ENCODE measurements at places on chromosomes 1 and 21.

- H3K36me3 ChIP-seq = peaks cover 19% of the 10 kb centered on the region
- DNase-seq = no peak
- no peaks in the 10 kb centered on the region for H3K27me3 ChIP-seq
- peak overlapping the region; percentile 57 for H3K27ac ChIP-seq
- H3K4me1 ChIP-seq = peaks cover 67% of the 10 kb centered on the region
- peak overlapping the region; percentile 87 for H3K4me3 ChIP-seq
Measured at GRCh38 chr21:44871576-44872269, 1.8 kb downstream of the PTTG1IP start.

DNA sequence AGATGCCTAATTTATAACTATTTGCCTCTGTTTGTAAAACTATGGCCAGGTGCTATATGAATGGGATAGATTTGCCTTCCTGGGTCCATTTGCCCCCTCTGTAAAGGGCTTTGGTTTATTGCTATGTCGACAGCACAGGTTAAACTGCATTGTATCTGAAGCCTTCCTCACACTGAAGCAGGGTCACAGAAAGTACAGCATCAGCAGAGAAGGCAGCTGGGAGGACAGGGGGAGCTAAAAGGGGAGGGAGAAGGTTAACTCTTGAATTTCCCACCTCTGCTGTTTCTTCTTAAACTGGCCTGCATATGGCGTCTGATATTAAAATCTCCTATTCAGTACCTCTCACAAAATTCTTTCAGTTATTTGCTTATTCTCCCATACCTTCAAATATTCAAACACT, 297.4 kb downstream of the TM2D1 start:
- H3K4me3 ChIP-seq = no peak overlapping the region
- no peaks in the 10 kb centered on the region for H3K4me1 ChIP-seq
- no peak for DNase-seq
- H3K27ac ChIP-seq = no peak overlapping the region
- peaks cover 6% of the 10 kb centered on the region for H3K27me3 ChIP-seq

DNA sequence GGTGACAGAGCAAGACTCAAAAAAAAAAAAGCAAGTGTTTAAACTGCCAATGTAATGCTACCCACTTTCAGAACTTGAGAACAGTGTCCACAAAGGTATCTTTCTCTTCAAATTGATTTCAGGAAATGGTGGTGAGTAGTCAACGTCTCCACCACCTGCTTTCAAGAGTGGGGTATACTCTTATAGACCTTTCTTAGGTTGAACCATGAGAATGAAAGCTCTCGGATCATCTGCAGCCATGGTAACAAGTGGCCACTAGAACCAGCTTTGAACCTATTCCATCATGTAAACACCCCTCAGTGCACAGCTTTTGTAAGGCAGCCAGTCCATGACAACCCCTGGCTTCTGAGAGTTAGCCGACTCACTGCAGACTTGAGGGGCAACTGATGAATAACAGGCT, 107.4 kb downstream of the NTPCR start:
- no peaks in the 10 kb centered on the region for H3K36me3 ChIP-seq
- H3K27ac ChIP-seq = no peak overlapping the region
- H3K4me3 ChIP-seq = no peak overlapping the region

GRCh38 chr1:56032096-56032676, 547.2 kb downstream of the PLPP3 start:
- no peaks in the 10 kb centered on the region for H3K27me3 ChIP-seq
- no peaks in the 10 kb centered on the region for H3K4me1 ChIP-seq
- DNase-seq = no peak
- H3K4me3 ChIP-seq = no peak overlapping the region
- no peaks in the 10 kb centered on the region for H3K36me3 ChIP-seq

DNA sequence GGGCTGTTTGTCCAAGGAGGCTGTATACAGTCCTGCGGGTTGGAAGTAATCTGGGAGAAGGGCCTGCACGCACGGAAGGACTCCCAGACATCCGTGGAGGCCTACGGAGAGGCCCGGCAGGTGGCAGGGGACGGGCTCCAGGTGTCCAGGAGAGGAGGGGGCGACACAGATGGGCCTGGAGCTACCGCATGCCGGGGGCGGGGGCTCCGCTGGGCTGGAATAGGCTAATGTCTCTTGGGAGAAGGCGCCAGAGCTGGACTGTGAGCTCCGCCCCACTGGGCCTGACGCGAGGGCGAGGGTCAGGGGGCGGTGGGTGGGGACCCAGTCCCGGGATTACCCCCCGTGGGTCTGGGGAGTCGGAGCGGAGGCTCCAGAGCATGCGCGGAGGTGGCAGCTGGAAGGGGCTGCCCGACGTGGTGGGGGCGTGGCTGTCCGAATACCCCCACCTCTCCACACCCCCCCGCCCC, 659 bp downstream of the AGO1 start:
- peaks cover 3% of the 10 kb centered on the region for H3K36me3 ChIP-seq
- peak; percentile 30 for DNase-seq
- peaks cover 3% of the 10 kb centered on the region for H3K27me3 ChIP-seq
- peaks cover 41% of the 10 kb centered on the region for H3K4me1 ChIP-seq

- H3K27me3 ChIP-seq = no peaks in the 10 kb centered on the region
- no peak overlapping the region for H3K27ac ChIP-seq
- no peaks in the 10 kb centered on the region for H3K4me1 ChIP-seq
- DNase-seq = no peak
Measured at GRCh38 chr1:80258659-80259058, 1252.1 kb upstream of the ADGRL4 start.

DNA sequence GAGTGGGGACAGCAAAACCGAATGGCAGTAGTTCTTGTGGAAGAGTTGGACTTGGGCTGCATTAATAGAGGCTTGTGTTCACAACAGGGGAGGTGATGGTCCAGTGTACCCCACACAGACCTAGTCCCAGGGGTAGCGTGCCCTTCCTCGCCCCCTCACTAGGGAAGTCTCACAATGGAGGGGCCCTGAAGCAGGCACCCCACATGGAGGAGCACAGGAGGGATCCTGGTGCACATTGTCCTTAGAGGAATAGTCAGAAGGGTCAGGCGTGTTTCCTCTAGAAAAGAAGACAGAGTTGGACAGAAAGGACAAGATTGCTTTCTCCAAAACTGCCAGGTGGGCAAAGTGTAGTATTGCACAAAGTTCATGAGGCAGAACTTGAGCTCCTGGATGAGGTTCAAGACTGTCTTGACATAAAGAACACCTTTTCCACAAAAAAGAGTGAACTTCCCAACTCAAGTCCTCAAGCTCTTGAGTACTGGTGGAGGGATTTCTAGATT, 23.3 kb downstream of the ETNK2 start:
- no peak overlapping the region for H3K4me3 ChIP-seq
- DNase-seq = no peak
- no peaks in the 10 kb centered on the region for H3K36me3 ChIP-seq
- H3K27me3 ChIP-seq = no peaks in the 10 kb centered on the region

GRCh38 chr1:227780101-227781044, 35.1 kb upstream of the PRSS38 start:
- H3K4me1 ChIP-seq = no peaks in the 10 kb centered on the region
- no peak overlapping the region for H3K4me3 ChIP-seq
- DNase-seq = no peak
- H3K27ac ChIP-seq = no peak overlapping the region

DNA sequence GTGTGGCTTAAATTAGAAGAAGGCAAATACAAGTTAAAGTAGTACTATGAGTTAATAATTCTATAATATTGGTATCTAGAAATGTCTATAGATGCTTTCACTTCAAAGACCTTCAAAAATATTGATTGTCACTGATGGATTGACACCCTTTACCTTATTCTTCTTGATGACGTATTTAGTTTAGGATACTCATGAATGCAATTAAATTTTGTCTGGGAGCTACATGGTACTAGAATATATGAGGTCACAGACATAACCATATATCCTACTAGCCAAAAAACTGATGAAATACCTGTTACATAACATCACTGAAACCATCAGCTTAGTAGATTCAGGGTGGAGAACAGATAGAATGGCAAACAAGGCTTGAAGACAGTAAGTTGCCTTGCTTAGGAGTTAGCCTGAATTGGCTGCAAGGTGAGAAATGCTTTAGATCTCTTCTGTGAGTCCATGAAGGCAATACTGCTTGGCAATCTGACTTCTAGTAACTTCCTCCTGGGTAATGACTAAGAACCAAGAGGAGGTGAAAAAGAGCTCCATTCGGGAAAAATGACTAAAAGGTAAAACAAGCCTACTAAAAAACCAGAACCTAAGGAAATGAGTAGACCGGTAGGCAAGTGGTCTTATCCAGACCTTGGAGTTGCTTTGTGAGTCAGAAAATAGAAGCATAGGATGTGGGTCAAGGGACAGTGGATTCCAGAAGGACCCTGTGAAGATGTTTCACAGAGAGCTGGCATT, 16.9 kb upstream of the ARHGAP29 start:
- H3K27me3 ChIP-seq = peaks cover 34% of the 10 kb centered on the region
- no peak overlapping the region for H3K27ac ChIP-seq
- H3K36me3 ChIP-seq = no peaks in the 10 kb centered on the region
- no peak overlapping the region for H3K4me3 ChIP-seq
- no peaks in the 10 kb centered on the region for H3K4me1 ChIP-seq

- H3K4me3 ChIP-seq = no peak overlapping the region
- H3K27me3 ChIP-seq = no peaks in the 10 kb centered on the region
- no peak overlapping the region for H3K27ac ChIP-seq
- no peak for DNase-seq
- no peaks in the 10 kb centered on the region for H3K36me3 ChIP-seq
- no peaks in the 10 kb centered on the region for H3K4me1 ChIP-seq
Measured at GRCh38 chr1:71583756-71584155, 502.9 kb upstream of the ZRANB2 start.

GRCh38 chr1:7455796-7456721, 315.0 kb upstream of the VAMP3 start:
- H3K4me3 ChIP-seq = no peak overlapping the region
- H3K27ac ChIP-seq = no peak overlapping the region
- H3K4me1 ChIP-seq = no peaks in the 10 kb centered on the region
- no peak for DNase-seq

GRCh38 chr21:45769294-45769693, 125.8 kb downstream of the PCBP3 start:
- H3K4me3 ChIP-seq = peak overlapping the region; percentile 4
- DNase-seq = no peak
- no peaks in the 10 kb centered on the region for H3K27me3 ChIP-seq
- H3K27ac ChIP-seq = peak overlapping the region; percentile 82

DNA sequence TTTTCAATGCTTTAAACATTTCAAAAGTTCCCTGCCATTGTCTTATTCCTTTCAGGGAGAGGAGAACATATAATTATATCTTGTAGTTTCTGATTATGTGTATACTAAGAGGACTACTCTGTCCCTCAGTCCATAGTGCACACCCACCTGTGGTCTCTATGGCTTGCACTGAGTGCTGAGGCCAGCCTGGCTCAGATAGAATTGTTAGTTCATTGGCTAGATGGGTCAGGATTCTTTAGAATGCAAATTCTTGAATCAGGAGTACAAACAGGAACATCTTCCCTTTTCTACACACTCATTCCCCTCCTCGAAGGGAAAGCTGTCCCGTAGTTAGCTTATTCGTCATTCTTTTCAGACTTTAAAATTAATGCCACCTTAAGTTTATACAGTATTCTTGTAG, 8.2 kb downstream of the BACH1 start:
- no peak for DNase-seq
- H3K27ac ChIP-seq = peak overlapping the region; percentile 52
- H3K4me3 ChIP-seq = no peak overlapping the region
- H3K27me3 ChIP-seq = no peaks in the 10 kb centered on the region
- H3K36me3 ChIP-seq = peaks cover 27% of the 10 kb centered on the region

DNA sequence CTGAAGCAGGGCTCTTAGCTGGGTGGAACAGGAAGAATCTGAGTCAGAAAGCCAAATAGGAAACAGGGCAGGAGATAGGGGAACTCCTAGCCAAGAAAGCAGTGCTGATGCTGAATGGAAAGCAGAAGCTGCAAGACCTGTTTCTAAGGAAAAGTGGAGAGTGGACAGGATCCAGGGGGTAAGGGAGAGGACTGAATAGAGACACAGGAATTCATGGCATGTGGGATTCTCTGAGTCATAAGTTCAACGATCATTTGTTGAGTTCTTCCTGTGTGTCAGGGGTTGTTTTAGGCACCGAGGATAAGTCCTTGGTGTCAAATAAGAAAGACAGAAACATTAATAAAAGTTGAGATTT, 153.8 kb upstream of the FGGY start:
- no peak for DNase-seq
- H3K4me1 ChIP-seq = peaks cover 59% of the 10 kb centered on the region
- no peak overlapping the region for H3K4me3 ChIP-seq

GRCh38 chr1:43706598-43707189, 642 bp upstream of the ST3GAL3 start:
- DNase-seq = no peak
- peak overlapping the region; percentile 75 for H3K27ac ChIP-seq
- peak overlapping the region; percentile 85 for H3K4me3 ChIP-seq
- peaks cover 43% of the 10 kb centered on the region for H3K36me3 ChIP-seq

GRCh38 chr21:23921670-23922418, 1685.4 kb downstream of the MRPL39 start:
- peaks cover 4% of the 10 kb centered on the region for H3K27me3 ChIP-seq
- no peaks in the 10 kb centered on the region for H3K36me3 ChIP-seq
- H3K4me3 ChIP-seq = no peak overlapping the region

DNA sequence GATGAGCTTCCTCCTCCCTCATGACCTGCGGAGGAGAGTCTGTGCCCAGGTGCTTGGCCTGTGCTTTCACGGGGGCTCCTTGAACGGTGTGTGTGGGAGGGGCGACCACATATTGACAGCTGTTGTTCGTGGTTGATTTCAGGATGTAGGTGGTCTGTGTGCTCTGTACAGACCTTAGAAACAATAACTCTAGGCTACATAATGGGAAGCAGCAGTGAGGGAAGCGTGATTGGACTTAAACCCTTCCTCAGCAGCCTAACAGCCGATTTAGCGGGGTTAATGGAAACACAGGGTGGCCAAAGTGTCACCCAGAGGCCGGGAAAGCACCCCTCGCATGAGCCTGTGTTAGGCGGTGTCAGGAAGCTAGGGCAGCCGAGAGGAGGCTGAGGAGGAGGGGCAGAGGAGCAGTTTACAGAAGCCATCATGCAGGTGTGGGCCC, 56.0 kb downstream of the TBCE start:
- DNase-seq = no peak
- H3K27ac ChIP-seq = no peak overlapping the region
- H3K4me1 ChIP-seq = peaks cover 13% of the 10 kb centered on the region
- no peaks in the 10 kb centered on the region for H3K36me3 ChIP-seq
- H3K4me3 ChIP-seq = no peak overlapping the region

- no peak overlapping the region for H3K27ac ChIP-seq
- no peaks in the 10 kb centered on the region for H3K27me3 ChIP-seq
- H3K36me3 ChIP-seq = no peaks in the 10 kb centered on the region
- peaks cover 8% of the 10 kb centered on the region for H3K4me1 ChIP-seq
Measured at GRCh38 chr1:198575798-198576641, 35.5 kb upstream of the ATP6V1G3 start.

- peaks cover 16% of the 10 kb centered on the region for H3K27me3 ChIP-seq
- no peak overlapping the region for H3K27ac ChIP-seq
- peaks cover 23% of the 10 kb centered on the region for H3K4me1 ChIP-seq
Measured at GRCh38 chr1:33178836-33179439, 2.9 kb downstream of the TRIM62 start.

DNA sequence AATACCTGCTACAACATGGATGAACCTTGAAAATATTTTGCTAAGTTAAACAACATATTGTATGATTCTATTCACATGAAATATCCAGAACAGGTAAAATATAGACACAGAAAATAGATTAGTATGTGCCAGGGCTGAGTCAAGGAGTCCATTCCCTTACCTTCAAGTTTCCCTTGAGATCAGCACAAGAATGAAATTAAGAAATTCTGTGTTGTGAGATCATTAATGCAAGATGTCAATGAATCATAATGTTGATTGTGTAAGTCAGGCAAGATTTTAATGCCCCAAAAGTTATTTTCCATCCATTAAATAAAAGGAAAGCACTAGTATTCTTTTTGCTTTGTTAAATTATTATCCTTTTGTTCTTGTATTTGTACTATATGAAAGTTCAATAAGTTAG, 139.4 kb downstream of the MRPL39 start:
- H3K4me1 ChIP-seq = peaks cover 41% of the 10 kb centered on the region
- H3K4me3 ChIP-seq = no peak overlapping the region
- no peak overlapping the region for H3K27ac ChIP-seq
- H3K36me3 ChIP-seq = peaks cover 18% of the 10 kb centered on the region
- H3K27me3 ChIP-seq = no peaks in the 10 kb centered on the region
